CD4-positive, CD25-positive, alpha-beta regulatory T cell (primary cell): ENCODE measurements at places on chromosomes 4 and X. TPM values are rescaled to one million over a fixed set of nuclear protein-coding genes. Genes with fewer than 3 reads are reported as not detected.

GRCh38 chr4:143668930-143669552, 31.4 kb downstream of the FREM3 start:
- no peak for DNase-seq

DNA sequence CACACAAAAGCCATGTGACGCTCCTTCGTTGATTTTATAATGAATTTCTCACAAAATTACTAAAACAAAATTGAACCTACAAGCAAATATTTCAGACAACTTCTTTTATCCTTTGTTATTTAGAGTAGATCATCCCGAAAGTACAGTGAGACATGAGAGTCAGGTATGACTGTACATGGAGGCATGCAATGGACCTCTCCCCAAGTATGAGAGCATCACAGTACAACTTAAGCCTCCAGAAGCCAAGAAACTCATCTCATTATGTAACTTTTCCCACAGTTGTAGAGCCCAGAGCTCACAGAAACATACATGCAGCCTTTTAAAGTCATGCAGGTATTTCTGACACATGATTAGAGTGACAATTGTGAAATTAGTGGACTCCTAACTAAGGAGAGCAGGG, 167.7 kb downstream of the PAPSS1 start:
- DNase-seq = no peak

- no peak for DNase-seq
Measured at GRCh38 chr4:74389494-74389893, 24.5 kb downstream of the EREG start.

DNA sequence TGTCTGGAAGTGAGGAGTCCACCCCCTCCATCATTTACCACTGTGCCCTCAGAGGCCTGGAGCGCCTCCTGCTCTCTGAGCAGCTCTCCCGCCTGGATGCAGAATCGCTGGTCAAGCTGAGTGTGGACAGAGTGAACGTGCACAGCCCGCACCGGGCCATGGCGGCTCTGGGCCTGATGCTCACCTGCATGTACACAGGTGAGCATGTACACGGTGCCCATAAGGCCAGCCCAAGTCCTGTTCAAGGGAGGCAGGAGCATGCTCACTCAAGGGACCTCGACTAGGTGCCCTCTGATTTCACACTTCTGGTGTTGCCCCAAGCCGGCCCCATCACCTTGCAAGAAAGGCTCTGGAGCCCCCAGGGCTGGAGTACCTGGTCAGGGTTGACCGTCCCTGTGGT, 13.4 kb upstream of the MSANTD1 start:
- DNase-seq = no peak

DNA sequence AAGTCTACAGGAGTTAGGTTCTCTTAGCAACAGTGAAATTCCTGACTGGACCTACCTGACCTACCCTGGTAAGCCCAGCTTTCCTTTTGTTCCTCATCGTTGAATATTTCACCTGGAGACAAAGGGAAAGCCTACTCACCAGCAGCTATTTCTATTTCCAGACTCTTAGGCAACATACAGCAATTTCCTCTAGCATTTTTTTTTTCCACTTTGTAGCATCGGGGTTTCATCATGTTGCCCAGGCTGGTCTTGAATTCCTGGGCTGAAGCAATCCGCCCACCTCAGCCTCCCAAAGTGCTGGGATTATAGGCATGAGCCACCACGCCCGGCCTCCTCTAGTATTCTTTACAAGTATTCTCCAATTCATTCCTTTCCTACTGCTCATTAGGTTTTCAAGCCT, 6.8 kb upstream of the S100G start:
- no peak for DNase-seq

DNA sequence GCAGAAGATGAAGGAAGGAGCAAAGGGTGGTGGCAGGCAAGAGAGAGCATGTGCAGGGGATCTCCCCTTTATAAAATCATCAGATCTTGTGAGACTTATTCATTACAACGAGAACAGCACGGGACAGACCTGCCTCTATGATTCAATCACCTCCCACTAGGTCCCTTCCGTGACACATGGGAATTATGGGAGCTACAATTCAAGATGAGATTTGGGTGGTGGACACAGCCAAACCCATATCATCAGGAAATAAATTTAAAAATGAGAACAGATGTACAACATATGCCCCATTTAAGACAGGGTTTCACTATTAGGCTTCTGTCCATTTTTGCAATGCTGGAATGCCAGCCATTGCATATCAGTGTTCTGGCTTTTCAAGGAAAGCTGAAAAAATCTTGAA, 346.7 kb upstream of the SLIT2 start:
- no peak for DNase-seq

GRCh38 chrX:103845165-103845653, 13.2 kb upstream of the RAB9B start:
- DNase-seq = peak; percentile 26

- no peak for DNase-seq
Measured at GRCh38 chr4:54783402-54784110, 125.8 kb downstream of the KIT start.

- DNase-seq = no peak
Measured at GRCh38 chrX:132270021-132270420, 50.8 kb upstream of the RAP2C start.

EIF1AX gene
- 59.8 TPM for total RNA-seq

NLGN4X gene
- not detected for total RNA-seq

LDB2 gene
- not detected for total RNA-seq
